ENCODE measurements at places on chromosomes 13 and 19.

DNA sequence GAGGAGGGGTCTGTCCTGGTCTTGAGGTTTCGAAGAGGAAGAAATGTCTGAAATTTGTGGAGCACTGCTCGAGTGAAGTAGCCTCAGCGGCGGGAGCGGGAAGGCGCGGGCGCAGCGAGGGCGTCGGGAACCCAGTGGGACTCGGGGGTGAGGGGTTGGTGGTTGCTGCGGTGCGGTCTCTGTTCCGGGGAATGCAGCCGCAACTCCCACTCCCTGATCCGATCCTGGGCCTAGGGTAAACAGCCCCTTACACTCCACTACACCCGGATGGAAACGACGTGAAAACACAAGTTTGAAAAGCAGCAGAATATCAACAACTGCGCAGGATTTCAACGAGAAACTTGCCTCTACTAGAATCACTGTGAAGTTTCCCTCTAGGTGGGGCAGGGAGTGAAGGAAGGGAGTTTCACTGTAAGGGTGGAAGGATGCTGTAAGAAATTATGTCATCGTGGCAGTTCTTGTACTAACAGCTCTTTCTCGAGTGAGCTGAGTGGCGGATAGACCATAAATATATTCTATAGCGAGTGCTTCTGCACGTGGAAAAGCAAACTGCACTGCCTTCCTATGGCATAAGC is 2.0 kb upstream of the KLF12 start:
- DNase-seq: no peak

GRCh38 chr13:44089452-44089851 is 209.7 kb downstream of the LACC1 start:
- no peak for DNase-seq

DNA sequence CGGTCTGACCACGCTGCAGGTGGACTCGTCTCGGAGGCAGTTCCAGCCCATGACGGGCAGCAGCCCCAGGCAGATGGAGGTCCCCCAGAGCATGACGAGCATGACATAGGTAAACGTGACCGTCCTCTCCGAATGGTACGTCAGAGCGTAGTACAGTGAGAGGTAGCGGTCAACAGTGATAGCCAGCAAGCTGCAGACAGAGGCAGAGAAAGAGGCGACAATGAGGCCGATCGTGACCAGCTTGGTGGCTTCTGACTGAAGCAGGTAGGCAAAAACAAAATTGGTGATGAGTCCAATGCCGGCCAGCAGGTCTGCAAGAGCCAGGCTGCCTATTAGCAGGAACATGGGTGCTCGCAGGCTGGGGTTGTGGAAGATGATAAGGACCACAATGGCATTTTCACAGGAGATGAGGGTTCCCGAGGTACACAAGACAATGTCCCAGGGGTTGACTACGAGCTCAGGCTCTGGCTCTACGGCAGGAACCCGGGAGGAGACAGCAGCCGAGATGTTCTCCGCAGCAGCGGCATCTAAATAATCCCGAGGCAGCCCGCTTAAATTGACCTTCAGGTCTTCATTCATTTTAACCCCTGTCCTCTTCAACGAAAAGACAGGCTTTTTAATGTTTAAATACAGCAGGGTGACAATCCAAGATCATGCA is 1.2 kb downstream of the GPR12 start:
- no peak for DNase-seq

- DNase-seq: no peak
Observed at GRCh38 chr13:44955406-44955805, 33.9 kb downstream of the NUFIP1 start.

DNA sequence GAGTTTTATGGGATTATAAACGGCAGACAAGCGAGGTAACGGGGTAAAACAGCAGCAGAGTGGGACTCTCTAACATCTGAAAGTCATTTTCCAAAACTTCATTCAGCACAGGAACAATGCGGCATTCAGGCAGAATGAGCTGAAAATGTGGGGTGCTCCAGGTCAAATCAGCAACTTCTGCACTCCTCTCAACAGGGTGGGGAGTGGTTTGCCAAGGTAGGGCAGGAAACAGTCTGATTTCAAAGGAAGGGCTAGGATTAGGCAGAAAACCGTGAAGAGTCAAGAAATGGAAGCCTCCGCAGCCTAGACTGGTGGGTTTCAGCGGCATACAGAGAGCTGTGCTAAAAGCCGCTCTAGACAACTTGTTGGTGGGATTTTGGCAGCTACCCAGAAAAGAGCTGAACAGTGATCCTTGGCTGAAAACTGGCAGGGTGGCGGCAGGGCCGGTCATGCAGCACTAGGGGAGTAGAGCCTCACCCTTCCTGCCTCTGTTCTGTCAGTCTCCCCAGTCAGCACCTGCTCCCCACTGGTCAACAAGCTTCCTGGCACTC is 154.2 kb upstream of the KLF12 start:
- DNase-seq: no peak

DNA sequence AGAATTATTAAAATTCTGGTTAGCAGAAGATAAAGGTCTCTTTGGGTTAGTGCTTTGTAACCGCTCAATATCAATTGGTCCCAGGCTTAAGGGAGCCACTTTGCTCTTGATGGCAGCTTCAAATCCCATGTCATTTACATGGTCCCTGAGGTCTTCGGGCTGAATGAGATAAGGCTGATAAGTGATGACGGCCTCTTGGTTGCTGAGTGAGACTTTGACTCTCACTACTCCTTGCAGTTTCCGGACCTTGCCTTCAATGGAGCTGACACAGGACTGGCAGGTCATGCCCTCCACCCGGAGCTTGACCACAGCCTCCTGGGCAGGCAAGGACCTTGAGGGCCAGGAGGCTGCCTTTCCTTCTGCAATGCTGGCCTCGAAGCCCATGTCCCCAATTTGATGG is 36.8 kb downstream of the ATP7B start:
- DNase-seq: no peak

GRCh38 chr13:35471706-35472322 is 4.7 kb downstream of the MAB21L1 start:
- DNase-seq: no peak

DNA sequence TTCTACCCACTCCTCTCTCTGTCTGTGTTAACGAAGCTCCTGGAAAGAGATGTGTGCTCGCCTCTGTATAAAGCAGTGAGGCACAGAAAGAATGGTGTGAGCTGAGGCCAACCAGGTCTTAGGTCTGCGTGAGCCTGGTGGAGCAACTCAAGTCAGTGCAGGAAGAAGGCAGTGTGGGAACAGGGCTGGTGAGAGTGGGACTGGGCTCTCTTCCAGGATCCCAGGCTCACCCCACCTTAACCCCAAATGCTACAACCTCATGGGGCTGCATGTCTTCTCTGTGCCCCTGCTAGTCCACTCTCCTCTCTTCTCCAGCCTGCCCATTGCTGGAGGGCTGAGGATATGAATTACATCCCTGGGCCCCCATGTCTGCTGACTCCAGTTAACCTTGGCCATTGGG is 127.4 kb downstream of the DCT start:
- no peak for DNase-seq

DNA sequence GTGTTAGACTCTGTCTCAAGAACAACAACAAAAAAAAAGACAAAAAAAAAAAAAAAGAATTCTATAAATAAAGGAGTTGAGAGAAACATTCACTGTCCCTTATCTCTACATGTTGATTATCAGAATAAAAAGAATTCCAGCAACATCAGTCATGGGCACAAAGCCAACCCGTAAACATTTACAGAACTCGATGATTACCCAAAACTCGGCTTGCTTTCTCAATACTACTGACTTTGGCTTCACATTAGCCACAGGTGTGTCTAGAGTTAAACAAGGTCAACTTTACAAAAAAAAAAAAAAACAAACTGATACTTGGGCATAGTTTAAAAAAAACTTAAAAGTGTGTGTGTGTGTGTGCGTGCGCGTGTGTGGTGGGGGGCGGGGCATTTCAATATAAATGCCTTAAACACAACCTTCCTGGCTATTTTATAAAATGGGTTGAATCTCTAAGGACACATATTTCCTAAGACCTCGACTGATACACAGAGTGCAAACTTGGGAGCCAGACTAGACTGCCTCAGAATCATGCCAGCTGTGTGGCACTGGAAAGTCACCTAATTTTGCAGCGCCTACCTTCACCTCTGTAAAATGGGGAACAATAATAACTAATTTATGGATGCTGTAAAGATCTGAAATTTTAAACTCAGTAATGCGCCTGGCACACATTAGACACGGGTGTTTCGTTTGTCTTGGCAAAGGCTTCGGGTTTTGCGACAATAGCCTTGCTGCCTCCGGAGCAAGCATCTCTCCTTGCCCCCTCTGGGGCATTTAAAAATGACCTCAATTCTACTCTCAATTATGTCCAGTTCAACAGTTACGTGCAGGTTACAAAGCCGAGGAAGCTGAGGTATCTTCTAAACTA is 922 bp downstream of the EBPL start:
- DNase-seq: no peak

DNA sequence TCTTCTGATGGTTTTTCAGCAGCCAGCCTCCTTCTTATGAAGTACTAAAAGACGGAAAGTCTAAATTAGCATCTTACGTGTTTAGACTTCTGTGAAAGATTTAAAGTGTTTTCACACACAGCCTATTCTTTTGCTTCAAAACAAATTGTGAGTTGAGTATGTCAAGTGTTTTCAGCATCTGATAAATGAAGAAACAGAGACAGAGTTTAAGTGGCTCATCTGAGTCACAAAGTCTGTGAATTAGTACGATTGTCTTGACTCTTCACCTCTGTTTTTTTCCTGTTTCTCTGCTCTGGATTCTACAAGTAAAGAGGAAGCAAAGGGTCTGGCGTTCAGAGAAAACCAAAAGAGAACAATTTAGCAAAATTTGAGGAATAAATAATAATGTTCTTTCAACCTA is 116.4 kb downstream of the FRY start:
- DNase-seq: no peak

DNA sequence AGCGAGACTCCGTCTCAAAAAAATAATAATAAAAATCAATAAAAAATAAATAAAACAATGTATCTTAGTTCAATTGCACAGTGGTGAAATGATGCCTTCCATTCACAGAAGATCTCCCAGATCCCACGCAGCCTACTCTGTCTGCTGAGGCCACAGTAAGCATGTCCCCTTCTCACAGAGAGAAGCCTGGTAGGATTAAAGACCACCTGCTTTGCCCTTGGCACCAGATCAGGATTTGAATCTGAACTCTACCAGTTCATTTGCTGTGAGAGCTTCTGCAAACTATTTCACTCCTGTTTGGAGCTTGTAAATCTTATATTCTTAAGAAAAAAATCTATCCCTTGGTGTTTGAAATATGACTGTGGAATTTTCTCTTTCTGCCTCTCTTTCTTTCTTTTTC is 2.2 kb upstream of the SLC7A1 start:
- no peak for DNase-seq

All from cortex of kidney (tissue), 1 donor.